ENCODE measurements at places on chromosomes 5 and 9.

DNA sequence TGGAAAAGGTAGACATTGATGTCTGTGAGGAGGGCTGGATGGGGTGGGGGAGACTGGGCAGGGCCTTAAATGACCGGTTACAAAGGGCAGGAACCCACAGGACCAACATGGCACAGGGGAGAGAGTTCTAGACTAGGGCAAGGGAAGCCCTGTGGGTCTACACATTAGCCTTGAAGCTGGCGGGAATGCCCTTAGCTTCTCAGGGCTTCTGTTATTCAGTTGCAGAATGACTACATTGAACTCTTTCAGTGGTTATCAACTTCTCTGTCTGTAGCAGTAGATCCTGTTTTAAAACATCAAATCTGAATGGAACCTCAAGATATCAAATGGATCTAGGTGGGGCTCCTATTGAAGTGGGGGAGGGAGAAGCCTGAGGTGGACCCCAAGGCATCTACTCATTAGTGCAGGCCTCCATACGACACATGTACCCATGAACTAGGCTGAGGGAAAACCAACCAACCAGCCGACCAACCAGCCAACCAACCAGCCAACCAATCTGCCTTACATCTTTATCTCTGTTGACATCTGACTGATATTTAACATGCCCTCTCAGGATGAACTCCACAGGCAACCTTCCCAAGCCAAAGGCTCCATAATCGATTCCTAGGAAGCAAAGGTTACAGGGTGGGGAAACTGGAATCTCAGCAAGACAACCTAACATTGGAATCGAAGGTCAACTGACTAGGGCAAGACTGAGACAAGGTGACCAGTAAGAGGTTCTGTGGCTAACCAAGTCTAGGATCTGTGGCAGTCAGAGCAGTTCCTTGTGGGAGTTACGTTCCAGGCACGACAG is 48.3 kb downstream of the DAP start:
- no peak for DNase-seq

DNA sequence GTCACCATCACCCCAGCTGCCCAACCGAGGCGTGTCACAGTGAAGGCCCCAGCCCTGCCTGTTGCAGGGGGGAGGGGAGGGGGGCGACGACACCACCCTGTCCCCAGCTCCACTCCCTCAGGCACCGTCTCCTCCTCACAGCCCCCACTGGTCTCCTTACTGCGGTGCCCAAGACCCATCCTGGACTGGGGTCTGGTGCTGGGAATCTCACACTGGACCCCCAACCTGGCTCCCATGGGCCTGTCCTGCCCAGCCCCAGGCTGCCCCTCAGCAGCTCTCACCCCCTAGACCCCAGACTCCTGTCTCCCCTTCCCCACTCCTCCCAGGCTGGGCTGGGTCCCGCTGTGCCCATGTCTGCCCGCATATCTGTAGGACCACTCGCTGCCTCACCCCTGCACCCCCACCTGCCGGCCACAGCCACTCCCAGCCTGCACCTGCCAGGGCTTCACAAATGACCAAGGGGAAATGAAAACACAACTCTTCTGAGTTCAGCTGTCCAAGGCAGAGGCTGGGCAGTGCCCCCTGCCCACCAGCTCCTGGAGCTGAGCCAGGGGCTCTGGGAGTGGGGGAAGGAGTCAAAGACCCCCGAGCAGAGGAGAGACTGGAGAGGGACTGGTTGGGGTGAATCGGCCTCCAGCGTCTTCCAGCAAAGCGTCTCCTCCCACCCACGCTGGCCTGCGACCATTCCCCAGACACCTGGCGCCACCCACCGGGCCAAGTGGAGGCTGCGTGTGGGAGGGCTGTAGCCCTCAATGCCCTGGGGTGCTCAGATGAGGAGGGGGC is 32.6 kb upstream of the EGFL7 start:
- peak; percentile 15 for DNase-seq

DNA sequence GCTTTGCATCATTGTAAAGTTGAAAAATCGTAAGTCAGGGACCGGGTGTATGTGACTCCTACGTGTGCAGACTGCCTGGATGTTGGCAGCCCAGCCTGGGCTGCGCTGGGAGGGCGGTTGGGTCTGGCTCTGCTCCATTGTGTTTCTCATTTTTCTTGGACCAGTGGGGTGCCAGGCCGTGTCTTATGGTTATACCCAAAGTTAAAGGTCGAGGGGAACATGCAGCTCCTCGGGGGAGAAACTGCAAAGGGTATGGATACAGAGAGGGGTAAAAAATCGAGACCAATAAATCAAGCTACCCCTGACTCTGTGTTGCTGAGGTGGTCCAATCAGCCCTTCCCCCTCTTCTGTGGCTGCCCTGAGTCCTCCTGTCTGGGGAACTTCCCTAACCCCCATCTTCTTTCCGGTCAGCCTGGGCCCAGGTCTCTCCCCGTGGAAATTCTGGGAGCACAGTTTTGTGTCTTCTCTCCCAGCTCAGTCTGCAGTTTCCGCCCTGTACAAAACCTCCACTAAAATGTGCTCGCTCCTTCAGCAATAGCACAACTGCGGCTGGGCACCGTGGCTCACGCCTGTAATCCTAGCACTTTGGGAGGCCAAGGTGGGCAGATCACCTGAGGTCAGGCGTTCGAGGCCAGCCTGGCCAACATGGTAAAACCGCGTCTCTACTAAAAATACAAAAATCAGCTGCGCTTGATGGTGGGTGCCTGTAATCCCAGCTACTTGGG is 34.1 kb upstream of the UNC5A start:
- no peak for DNase-seq

DNA sequence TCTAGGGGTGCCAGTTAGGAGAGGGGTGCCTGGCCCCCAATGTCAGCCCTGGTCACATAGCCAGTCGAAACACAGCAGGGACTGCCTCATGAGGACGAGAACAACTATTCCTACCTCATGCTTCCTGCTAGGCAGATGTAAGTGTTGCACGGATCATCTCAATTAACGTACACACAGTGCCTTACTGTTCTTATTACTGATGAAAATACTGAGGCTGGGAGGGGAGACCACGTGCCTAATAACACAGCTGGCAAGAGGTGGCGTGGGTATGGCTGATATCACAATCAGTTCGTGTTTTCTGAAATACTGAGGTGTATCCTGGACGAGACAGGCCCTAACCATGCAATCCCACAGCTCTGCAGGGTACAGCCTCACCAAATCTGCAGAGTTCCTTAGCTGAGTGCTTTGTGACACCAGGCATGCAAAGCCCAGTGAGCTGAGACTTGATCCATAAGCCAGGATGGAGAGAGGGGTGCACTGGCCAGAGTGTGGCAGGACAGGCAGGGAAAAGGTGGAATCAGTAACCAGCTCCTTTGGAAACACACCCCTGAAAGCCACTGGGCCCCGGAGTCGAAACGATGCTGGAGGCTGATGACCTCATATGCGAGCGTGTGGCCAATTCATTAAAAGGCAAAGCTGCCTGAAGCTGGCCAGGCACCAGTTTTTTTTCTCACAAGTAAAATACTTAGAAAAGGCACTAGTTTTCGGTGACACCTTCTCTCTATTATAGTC is 63.9 kb downstream of the PRRT1B start:
- no peak for DNase-seq

- no peak for DNase-seq
These were observed 139.3 kb upstream of the ALDH1B1 start for GRCh38 chr9:38253200-38253599.

Measured in MM.1S (cell line).